ENCODE measurements at places on chromosomes 12 and 14. TPM values are rescaled to one million over a fixed set of nuclear protein-coding genes. Genes with fewer than 3 reads are reported as not detected.

- DNase-seq: no peak
Measured at GRCh38 chr14:75402867-75403413, 24.9 kb upstream of the JDP2 start.

OAS1 gene
- total RNA-seq: not detected

- DNase-seq: no peak
Measured at GRCh38 chr14:97724265-97724731, 927.1 kb downstream of the VRK1 start.

C12orf60 gene
- 0.60 TPM for total RNA-seq

GRCh38 chr12:62717643-62718042 lies 217.3 kb downstream of the PPM1H start:
- no peak for DNase-seq

DNA sequence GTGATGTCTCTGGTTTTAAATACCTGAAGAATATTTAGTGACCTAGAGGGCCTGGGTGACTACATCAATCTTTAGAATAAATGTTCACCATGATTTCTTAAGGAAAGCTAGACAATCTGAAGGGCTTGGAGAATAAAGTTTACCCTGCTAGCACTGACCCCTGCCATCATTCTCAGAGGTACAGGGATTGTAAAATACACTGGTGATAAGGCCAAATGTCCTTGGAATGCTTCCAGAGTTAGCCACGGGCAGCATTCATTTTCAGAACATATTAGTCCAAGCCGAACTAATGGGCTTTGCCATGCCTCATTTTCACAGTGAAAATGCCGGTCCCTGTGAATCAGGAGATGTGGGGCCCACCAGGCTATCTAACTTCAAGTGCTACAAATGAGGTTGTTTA lies 1381.7 kb upstream of the SEL1L start:
- DNase-seq: no peak

GRCh38 chr14:74685056-74685455 lies 27.8 kb downstream of the AREL1 start:
- DNase-seq: no peak

All from HFFc6 (cell line).